ENCODE measurements at places on chromosomes 7 and 10. TPM values are rescaled to one million over a fixed set of nuclear protein-coding genes. Genes with fewer than 3 reads are reported as not detected.

DNA sequence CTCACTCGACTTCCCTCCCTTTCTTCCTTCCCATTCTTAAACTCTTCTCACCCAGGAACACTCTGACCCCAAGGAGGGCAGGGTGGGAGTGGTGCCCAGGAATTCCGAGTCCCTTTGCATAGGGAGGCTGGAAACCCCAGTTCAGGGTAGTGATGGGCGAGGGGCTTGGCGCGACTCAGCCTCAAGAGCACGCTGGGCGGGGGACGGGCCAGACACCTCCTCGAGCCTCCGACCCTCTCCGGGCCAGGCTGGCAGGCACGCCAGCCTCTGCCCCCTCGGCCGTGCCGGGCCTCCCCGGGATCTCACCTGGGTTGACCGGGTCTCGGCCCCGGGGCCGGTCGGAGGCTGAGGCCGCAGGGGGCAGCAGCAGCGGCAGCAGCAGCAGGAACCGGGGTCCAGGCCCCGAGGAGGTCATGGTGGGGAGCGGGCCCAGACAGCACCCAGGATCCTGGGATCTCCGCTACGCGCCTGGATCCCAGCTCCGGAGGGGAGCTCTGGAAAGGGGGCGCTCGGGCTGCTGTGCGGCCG is 457 bp downstream of the PLOD3 start:
- DNase-seq = no peak

DNA sequence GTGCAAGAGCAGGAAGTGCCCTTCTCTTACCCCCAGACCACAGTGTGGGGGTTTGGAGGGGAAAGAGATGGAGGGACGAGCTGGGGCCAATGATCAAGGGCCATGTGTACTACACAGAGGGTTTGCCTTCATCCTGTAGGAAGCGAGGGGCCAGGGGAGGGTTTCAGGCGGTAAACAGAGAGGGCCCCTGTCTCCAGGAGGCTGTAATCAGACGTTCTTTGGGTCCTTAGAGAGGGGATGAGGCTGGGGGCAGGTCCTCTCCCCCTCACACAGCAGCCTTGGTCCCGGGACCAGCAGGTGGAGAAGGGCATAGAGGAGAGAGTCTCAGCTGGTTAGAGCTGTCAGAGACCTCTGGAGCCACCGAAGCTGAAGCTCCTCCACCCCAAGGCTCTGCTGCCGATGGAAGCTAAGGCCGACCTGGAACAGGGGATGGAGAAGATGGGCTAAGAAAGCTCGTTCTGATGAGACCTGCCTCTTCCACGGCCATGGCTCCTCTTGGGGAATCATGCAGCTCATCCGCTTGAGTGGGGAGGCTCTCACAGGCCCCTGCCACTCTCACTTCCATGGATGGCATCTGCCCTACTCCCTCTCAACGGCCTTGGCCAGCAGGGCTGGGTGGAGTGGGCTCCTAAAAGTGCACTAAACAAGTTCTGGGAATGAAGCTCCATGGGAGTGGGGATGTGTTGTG is 3.5 kb downstream of the LOXL4 start:
- no peak for DNase-seq

DNA sequence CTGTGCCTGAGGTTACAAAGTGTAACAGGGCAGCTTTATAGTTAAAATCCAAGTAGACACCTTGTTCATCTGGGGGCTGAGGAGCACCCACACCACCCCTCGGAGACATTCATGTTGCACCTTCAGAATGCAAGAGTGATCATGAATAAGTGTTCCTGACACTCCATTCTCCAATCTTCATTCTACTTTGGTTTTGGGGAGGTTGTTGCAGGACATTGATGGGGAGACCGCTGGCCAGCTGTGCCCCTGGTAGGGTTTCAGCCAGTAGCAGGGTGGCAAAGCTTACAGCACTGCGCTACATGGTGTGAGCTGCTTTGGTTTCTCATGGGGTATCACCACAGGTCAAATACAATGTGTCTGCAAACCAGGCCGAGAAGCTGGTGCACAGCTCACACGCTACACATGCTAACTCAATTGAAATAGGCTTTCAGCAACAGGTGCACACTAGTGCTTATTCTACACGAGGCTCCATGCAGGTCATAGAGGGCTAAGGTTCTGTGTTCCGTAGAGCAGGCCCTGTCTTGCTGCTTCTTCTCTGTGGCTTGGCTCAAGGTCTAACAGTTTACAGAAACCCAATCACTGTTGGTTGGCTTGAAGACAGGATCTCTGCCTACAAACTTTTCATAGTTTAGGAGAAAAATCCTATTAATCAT is 317.4 kb upstream of the ZNF32 start:
- DNase-seq = no peak

DNA sequence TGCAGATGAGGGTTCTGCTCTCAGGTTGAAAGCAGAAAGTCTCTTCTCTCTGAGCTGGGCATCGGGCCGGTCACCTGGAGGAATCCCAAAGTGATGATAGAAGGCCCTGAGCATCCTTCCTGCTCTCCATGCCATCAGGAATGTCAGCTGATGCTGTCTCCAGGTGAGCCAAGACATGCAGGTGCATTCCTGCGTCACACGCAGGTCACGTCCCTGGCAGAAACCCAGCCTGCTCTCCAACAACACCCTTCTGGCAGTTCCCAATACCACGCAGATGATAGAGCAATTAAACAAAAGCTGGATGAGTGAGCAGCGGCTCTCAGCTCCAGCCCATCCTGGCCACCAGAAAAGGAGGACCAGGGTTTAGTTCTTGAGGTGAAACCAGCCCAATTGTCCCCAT is 6.9 kb upstream of the WIPI2 start:
- DNase-seq = no peak

- DNase-seq = no peak
These were observed 85.7 kb downstream of the PARP12 start for GRCh38 chr7:139976838-139977656.

DNA sequence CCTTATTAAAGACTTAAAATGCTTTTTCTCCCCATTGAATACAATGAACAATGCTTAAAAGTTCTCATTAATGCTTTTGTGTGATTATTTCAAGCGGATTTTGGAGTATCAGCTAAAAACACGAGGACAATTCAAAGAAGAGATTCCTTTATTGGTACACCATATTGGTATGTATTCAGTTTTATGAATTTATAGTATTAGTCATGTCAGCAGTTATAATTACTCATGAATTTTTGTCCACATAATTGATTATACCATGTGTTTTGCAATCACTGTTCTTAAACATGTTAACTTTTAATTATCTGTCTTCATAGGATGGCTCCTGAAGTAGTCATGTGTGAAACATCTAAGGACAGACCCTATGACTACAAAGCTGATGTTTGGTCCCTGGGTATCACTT is 31.9 kb downstream of the SLK start:
- no peak for DNase-seq

DNA sequence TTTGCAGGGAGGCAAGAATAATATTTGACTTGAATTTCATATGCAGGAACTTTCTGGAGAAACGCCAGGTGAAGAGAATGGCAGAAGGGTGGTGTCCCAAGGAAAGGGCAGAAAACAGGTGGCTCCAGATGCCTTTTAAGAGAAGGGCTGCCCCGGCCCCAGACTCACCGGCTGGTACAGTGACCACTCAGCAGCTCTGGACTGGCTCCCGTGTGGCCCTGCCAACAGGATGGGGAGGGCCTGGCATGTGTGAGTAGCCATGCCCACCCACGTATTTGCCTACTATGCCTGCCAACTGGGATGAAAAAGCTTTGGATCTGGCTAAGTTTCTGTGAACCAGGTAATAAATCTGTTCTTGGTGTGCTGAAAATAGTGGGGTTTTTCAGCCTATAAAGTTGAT is 159.5 kb downstream of the PRKAG2 start:
- peak; percentile 91 for DNase-seq

GRCh38 chr7:6106140-6106904 is 75.1 kb downstream of the ANKRD61 start:
- no peak for DNase-seq

- DNase-seq = no peak
These were observed 77.1 kb upstream of the CAMK2B start for GRCh38 chr7:44402401-44403060.

- DNase-seq = no peak
These were observed 7.8 kb upstream of the GLI3 start for GRCh38 chr7:42244828-42245227.

- no peak for DNase-seq
These were observed 265.7 kb downstream of the SUGCT start for GRCh38 chr7:40400525-40400924.

DNA sequence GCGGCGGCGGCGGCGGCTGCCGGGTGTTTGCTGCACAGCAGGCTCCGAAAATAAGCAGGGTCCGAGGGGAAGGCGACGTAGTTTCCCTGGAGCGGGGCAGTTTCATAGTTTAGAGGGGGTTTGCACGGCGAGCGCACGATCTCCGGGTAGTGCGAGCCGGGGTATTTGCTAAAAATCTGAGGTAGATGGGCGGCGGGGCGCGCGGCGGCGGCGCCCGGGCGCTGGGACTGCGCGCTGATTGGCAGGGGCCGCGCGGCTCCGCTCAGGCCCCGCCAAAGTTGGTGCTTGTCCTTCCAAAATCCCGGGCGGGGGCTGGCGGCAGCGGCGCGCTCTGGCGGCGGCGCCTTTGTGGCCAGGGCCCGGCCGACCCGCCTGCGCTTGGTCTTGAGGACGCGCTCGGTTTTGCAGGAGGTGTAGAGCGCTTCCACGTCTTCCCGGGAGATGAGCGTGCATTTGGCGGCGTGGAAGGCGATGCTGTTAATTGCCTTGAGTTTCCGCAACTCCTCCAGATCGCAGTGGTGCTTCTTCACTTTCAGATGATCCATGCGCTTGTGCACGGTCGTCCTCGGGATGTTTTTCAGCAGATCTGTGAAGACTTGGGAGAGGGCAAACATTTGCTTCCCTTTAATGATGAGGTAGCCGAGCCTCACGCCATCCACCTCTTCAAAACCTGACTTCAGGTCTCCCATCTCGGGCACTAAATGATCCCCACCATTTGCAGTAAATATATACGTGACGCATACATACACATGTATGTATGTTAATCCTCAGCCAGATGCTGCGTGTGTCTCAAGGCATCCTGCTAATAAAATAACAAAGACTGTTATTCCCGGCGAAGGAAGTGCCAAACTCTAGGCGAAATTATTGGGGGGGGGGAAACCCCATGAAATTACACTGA is 8.1 kb downstream of the SKIDA1 start:
- DNase-seq = peak; percentile 83

DNA sequence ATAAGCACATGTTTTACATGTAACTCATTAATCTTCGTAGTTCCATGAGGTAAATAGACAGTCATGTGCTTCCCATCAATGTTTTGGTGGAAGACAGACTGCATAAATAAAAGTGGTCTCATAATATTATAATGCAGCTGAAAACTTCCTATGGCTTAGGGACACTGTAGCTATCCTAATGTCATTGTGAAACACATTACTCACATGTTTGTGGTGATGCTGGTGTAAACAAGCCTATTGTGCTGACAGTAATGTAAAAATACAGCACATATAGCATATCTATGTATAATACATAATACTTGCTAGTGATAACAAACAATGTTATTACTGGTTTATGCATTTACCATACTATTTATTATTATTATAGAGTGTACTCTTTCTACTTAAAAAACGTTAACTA is 37.2 kb upstream of the PLXDC2 start:
- DNase-seq = no peak

GRCh38 chr10:69639291-69640195 is 9.5 kb downstream of the FAM241B start:
- no peak for DNase-seq

DNA sequence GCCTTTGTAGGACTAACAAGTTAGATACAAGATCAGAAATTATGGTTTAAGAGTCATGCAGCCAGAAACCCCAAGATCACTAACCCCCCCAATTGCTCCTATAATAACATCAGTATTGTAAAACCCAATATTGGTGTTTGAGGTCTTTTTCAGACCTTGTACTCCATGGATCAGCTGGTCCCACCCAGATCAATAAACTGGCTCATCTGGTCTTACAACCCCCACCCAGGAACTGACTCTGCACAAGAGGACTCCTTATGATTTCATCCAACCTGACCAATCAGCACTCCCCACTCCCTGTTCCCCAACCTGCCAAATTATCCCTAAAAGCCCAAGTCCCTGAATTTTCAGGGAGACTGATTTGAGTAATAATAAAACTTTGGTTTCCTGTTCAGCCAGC is 6.4 kb upstream of the GSAP start:
- DNase-seq = no peak

GRCh38 chr10:44993922-44994751 is 6.6 kb upstream of the ZNF22 start:
- no peak for DNase-seq

DNA sequence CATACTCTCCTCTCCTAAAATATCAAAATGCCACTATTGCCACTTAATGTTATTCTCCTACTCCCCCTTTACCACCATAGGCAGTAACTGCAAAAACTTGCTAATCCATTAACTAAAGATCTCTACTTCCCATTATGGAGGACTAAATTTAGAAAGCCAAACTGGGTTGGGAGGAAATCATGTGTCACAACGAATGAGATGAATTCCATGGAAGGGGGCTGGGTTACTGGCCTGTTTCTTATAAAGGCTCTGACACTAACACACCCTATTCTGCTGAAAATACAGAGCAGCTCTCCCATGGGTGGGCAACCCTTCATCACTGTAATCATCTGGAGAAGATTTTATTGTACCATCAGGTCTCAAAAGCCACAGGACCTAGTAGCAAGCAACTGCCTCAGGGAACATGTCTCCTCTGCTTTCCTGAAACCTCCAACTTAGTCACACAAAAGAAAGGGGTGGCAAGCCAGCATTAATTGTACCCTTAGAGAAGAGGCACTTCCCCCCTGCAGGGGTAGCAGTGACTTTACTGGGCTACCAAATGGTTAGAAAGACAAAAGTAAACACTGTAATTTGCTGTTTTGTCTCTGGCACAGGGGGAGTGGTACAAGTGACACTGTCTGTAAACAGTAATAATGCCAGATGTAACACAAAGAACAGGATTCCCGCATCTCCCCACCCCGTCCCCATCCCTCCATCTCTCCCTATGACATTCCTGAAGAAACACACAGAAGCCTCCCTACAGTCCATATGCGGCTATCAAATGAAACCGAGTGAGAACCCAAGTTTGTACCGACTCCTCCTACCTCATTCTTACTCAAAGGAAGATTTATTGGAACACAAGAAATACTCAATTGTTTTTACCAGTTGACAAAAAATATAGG is 81.6 kb downstream of the ARMH3 start:
- DNase-seq = no peak

DNA sequence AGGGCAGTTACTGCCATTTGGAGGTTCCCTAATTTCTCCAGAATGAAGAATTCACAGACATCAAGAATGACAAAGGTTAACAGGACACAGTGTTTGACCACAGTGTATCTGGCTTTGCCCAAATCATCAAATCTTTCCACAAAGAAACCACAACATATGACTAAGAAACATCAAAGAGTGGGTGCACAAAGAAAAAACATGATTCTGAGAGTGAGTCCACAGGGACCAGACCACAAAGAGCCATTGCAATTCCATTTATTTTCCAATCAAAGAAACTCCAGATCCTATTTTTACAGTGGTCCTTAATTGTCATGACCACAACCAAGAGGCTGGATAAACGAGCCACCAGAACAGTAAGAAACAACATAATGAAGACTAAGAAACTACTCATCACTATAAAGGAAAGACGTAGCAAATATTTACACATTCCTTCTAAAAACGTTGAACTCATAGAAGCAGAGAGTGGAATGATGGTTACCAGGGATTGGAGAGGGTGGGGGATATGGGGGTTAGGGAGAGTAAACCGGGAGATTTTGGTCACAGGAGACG is 286.5 kb downstream of the DOCK4 start:
- no peak for DNase-seq

GRM8 gene
- 1.1 TPM for total RNA-seq

GTF2IRD2 gene
- 1.3 TPM for total RNA-seq

R3HCC1L gene
- total RNA-seq = 5.4 TPM

EPO gene
- 19.2 TPM for total RNA-seq

KLLN gene
- total RNA-seq = not detected

ASB10 gene
- not detected for total RNA-seq

AKR1C8 gene
- 18.0 TPM for total RNA-seq

ZNF485 gene
- total RNA-seq = 1.2 TPM

Measured in right lobe of liver (tissue), 6 donors.